Pons (tissue), 1 donor: ENCODE measurements at places on chromosomes 3 and 15.

GRCh38 chr15:31298707-31299172 is 27.9 kb upstream of the KLF13 start:
- DNase-seq: no peak

DNA sequence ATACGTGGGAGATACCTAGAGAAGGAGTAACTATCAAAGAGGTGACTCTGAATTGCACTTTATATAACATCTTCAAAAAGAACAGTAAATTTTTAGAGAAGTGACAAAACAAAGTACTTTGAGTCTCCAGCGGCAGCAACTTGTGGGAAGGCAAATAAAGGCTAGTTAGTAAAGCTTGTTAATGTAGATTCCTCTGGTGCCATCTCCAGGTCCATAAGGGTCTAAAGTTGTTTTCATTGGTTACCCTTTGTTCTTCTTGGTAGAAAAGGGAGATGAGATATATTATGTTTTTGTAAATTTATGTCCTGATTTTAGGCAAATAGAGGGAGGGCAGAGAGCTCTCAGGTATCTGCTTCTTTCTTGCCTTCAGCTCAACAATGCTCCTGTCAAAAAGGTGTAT is 161.6 kb downstream of the MYRIP start:
- peak; percentile 52 for DNase-seq

GRCh38 chr15:60076045-60076444 is 71.9 kb downstream of the FOXB1 start:
- no peak for DNase-seq

DNA sequence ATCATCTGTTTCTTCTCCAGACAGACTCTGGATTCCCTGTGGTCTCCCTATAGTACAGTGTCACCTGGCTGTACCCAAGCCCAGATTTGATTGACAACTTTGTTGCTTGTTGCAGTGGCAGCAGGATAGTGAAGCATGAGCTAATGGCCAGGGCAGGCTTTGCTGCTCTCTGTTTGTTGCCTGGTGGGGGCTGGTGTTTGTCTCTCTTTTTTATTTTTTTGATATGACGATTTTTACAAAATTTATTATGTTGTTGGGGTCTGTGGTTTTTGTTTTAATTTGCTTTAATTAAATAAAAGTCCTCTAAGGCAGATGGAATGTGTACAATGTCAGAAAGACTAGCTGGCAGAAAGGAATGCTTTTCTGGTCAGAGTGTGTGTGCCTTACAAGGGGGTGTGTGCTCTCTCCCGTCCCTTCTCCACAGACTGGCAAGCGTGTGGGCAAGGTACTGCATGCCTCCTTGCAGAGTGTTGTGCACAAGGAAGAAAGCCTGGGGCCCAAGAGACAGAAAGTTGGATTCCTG is 15.2 kb upstream of the CLEC3B start:
- no peak for DNase-seq

GRCh38 chr3:143885780-143886427 is 37.6 kb upstream of the SLC9A9 start:
- DNase-seq: peak; percentile 52

- DNase-seq: no peak
Measured at GRCh38 chr3:135097276-135097946, 302.4 kb downstream of the EPHB1 start.

GRCh38 chr15:73959801-73960200 is 32.3 kb downstream of the STOML1 start:
- DNase-seq: no peak

- peak; percentile 27 for DNase-seq
Measured at GRCh38 chr3:194985031-194985578, 285.9 kb downstream of the XXYLT1 start.
